ENCODE measurements at places on chromosomes 12 and 14.

DNA sequence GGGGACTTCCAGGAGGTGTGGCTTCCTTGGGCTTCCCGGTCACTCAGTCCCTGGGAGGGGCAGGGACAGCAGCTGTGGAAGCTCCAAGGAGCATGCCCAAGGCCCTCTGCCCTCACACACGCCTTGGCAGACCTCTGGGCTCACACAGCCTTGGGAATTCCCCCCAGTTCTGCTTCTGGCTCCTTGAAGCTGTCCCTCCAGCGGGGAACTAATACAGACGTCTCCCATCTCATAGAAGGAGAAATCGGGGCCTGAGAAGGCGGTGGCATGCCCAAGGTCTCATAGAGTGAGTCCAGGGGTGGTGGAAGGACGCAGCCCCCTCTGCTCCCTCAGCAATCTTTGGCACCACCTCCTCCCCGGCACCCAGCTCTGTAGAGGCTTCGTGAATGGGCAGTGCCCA lies 15.7 kb upstream of the TMEM119 start:
- DNase-seq: no peak

DNA sequence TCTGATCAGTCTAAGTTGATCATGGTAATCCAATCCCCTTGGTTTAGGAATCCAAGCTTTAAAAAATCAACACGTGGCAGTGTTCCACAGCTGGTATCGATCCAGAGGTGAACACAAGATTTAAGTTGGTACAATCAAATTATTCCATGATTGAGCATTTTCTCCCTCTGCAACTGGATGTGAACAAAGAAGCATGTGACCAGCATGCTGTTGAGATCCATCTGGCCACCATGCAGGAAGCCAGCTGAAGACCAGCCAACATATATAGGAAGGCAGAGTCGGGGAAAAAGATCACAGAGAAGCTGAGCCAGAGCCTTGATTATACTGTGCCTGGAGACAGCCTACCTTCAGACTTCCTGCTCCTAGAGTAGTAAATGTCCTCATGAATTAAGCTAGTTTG lies 158.3 kb downstream of the SEC23A start:
- DNase-seq: no peak

GRCh38 chr12:68245180-68246021 lies 8.0 kb downstream of the IL22 start:
- DNase-seq: no peak

DNA sequence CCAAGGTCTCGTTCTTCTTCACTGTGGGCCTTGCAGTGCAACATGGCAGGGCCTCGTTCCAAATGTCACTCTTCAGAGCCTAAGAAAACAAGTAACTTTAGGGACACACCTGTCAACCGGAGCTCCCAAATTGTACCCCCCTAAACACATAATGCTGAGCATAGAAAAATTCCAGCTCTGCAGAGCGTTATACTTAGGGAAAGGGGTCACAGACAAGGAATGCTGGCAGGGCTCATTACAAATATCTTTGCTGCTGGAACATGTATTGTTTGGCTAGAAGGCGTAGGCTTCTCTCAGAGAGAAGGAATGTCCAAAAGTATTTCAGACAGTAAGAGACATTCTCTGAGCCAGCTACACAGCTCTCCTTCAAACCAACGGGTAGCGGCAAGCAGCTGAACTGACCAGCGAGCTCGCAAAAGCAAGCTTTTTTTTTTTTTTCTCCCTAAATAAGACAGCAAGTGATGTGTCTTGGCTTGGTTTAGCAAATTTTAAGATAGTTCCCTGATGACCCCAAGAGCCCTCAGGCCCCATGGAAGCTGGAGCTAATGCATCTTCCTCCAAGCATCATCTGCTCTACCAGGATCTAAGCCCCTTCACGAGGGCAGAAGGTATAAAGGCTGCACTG lies 24.5 kb downstream of the SSH1 start:
- no peak for DNase-seq

DNA sequence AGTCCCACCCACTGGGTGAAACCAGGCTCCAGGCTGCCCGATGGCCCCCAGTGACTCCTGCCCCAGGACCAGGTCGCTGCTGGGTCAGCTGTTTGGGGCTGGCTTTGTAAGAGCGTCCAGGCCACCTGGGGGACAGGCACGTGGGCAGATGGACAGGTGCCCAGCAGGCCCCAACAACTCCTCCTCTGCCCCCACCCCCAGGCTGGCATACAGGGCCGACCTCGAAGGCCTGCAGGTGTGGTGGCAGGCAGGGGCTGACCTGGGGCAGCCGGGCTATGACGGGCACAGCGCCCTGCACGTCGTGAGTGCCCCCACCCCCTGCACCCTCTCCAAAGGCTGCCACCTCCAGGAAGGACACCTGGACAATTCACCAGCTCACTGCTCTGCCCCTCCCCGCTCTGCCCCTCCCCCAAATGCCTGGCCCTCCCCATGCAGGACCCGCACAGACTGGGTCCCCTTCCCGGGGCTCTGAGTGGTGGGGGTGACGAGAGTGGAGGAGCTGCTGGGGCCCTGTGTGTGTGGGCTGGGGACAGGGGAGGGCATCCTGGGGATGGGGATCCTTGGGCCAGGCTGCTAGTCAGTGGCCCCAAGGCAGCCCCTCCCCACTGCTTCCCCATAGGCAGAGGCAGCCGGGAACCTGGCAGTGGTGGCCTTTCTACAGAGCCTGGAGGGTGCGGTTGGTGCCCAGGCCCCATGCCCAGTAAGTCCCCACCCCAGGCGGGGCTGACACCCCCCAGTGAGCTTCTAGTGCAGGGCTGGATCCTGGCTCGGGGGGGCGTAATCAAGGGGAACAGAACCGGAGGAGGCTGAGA lies 26.0 kb downstream of the ASPG start:
- DNase-seq: no peak

DNA sequence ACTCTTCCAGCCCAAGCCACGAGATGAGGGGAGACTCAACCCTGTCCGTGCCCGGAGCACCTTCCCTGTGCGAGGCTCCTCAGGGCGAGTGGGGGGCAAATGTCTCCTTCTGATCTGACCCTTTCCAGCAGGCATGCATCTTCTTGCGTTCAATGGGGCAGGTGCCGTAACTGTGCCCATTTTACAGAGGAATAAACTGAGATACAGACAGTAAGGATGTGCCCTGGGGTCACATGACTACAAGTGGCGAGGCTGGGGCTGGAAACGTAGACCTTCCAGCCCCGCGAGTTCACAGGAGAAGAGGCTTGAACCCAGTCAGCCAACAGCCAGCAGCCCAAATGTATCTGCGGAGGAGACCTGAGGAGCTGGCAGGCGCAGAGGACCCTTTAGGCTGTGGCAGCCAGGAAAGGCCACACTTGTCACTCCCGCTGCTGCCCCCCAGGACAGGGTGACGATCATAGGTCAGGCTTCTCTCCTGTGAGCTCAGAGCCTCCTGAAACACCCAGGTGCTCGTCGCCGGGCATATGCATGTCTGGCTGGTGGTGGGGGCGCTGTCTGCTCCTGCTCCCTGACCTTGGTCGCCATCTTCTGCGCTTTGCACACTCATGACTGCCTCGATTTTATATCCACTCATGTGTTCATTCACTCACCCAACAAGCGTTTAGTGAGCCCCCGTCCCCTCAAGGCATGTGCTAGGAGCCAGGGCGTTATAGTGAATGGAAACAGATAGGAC lies 41.7 kb downstream of the CCDC88C start:
- DNase-seq: no peak

DNA sequence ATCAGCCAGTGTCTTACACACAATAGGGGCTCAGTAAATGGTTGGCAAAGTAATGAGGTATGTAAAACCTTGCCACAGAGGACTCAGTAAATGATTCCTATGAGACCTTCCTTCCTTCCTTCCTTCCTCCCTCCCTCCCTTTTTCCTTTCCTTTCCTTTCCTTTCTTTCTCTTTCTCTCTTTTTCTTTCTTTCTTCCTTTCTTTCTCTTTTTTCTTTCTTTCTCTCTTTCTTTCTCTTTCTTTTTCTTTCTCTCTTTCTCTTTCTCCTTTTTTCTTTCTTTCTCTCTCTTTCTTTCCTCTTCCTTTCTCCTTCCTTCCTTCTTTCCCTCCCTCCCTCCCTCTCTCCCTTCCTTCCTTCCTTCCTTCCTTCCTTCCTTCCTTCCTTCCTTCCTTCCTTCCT lies 7.5 kb downstream of the SDS start:
- DNase-seq: no peak

DNA sequence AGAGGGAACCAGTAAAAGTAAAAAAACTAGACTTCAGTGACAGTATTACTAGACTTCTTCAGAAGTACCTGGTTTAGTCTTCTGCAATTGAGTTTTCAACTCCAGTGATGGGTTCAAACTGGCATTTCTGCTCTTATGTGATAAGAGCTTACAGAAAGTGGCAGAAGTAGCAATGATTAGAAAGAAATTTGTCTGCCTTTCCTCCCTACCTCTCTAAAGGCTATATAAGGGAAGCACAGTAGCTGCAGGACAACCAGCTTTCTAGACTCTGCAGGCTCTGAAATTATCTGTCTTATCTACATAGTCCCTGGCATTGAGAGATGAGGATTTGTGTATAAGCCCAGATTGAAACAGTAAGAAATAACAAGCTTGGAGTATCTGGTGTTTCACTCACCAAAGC lies 107.5 kb downstream of the DAAM1 start:
- no peak for DNase-seq

GRCh38 chr14:22276913-22277816 lies 311.9 kb downstream of the DAD1 start:
- DNase-seq: no peak

DNA sequence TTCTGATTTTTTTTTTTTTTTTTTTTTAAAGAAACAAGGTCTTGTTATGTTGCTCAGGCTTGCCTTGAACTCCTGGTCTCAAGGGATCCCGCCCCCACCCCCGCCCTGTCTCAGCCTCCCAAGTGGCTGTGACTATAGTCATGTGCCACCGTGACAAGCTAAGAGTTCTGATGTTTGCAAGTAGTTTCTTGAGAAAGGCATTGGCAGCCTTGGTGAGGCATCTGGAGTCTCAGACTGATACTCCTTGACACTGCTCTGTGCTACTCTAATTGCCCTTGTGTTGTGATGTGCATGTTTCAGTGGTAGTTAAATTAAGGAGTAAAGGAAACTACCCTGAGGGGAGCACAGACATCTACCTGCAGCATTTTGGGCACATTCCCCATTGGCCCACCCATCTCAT lies 46.2 kb upstream of the OR4E1 start:
- DNase-seq: no peak

GRCh38 chr14:100223332-100224201 lies 15.4 kb upstream of the YY1 start:
- DNase-seq: no peak

GRCh38 chr14:96130391-96130790 lies 74.2 kb upstream of the BDKRB2 start:
- no peak for DNase-seq

- no peak for DNase-seq
These were observed 41.9 kb downstream of the CCDC177 start for GRCh38 chr14:69532561-69533340.

- no peak for DNase-seq
These were observed 125.9 kb downstream of the ZNF664 start for GRCh38 chr12:124098887-124099286.

DNA sequence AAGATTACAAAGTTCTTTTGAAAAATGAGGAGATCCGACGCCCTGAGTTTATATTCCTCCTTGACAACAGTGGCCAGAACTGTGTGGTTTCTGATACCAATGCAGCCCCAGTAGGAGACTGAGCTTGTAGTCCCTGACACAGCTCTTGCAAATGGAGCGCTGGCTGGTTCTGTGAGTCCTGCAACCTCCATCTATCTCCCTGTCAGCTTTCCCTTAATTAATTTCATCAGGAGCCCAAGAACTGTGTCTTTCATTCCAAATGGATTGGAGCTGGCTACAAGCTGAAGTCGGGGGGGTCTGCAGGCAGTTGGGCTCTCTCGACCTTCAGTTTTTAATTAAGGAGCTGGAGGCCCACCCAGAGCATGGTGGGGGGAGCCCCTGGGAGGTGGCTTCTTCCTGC lies 160.6 kb downstream of the ADGRD1 start:
- no peak for DNase-seq

DNA sequence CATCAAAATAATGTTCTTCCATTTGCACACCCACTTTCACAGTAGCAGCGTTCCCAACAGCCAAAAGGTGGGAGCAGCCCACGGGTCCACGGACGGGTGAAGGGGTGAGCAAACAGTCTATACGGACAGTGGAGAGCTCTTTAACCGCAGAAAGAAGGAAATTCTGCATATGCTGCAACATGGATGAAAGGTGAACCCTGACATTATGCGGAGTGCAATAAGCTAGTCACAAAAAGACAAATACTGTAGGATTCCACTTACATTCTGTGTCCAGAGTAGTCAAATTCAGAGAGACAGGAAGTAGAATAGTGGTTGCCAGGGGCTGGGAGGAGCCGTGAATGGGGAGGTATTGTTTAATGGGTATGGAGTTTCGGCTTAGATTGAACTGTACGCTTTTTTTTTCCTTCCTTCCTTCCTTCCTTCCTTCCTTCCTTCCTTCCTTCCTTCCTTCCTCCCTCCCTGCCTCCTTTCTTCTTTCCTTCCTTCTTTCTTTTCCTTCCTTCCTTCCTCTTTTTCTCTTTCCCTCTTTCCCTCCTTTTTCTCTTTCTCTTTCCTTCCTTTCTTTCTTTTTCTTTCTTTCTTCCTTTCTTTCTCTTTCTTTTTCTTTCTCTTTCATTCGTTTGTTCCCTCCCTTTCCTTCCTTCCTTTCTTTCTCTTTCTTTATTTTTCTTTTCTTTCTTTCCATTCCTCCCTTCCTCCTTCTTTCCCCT lies 15.8 kb upstream of the ANKRD9 start:
- no peak for DNase-seq

DNA sequence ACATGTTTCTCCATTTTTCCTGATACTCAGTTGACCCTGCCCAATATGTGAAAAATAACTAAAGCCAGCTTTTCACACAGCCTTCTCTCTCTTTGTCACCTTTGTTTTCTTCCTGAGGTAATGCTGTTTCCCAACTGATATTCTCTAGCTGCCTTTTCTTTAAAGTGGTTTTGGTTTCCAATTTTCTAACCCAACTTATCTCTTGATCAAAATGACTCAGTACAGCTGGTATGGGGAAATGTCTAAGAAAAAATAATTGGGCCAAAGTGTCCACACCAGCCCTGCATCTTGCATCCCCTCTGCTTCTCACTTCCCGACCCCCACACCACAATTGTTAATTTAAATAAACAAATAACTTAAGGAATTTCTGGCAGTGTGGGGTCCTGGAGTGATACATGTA lies 193.8 kb downstream of the SYT1 start:
- DNase-seq: no peak

DNA sequence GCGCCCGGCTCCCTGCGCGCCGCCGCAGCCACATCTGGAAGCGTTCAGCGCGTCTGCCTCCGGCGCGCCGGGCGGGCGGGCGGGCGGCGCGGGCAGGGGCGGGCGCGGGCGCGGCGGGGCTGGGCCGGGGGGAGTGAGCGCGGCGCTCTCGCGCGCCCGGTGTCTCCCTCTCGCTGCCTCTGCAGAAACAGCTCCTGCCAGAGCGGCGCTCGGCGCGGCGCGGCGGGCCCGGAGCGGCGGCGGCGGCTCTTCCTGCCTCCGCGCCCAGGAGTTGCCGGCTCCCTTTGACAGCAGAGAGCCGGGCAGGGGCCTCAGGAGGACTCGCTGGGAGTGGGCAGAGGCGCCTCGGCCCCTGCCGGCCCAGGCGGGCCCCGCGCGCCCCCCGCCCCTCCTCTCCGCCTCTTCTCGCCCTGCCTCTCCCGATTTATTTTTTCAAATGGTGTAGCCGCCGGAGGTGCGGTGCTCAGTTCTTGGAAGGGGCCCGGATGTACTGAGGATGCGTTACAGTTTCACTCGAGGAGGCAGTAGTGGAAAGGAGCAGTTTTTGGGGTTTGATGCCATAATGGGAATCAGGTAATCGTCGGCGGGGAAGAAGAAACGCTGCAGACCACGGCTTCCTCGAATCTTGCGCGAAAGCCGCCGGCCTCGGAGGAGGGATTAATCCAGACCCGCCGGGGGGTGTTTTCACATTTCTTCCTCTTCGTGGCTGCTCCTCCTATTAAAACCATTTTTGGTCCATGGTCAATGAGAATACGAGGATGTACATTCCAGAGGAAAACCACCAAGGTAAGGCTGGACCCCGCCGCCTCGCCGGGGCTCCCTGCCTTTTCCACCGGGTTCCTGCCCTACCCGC lies at the start of gene CACNA1C:
Gene CACNA1C (plus strand): TSS at position 162 of the 853 bp plus-strand sequence. CDS start 576 bp downstream, at position 738.
- DNase-seq: no peak

All from cortex of kidney (tissue), 1 donor.